ENCODE measurements at places on chromosomes 6 and 20.

DNA sequence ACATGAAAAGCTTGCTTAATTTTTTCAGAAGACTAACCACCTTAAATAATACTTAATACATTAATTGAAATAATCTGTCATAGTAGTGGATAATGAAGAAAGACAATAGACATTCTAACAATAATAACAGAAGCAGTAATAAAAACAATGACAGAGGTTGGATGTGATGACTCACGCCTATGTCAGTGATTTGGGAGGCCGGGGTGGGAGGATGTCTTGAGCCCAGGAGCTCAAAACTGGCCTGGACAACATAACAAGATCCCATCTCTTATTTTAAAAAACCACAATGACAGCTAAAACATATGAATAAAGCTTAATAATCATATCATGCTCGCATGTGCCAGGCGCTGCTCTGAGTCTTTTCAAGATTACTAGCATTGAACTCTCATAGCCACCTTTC, 105.5 kb downstream of the IPCEF1 start:
- no peak for DNase-seq

DNA sequence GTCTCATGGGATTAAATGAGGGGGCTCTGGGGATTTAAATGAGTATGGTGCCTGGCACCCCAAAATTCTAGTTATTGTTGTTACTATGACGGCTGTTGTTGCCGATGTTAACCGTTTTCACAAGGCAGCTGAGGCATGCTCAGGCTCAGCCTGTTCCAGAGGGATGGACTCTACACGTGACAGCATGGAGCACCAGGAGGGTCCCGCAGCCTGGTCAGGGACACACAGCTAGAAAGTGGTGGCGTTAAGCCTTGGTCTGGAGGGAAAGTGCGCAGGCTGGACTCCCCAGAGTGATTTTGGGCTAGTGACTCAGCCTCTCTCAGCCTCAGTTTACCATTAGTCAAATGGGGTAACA, 7.0 kb downstream of the FAM110A start:
- no peak for DNase-seq

DNA sequence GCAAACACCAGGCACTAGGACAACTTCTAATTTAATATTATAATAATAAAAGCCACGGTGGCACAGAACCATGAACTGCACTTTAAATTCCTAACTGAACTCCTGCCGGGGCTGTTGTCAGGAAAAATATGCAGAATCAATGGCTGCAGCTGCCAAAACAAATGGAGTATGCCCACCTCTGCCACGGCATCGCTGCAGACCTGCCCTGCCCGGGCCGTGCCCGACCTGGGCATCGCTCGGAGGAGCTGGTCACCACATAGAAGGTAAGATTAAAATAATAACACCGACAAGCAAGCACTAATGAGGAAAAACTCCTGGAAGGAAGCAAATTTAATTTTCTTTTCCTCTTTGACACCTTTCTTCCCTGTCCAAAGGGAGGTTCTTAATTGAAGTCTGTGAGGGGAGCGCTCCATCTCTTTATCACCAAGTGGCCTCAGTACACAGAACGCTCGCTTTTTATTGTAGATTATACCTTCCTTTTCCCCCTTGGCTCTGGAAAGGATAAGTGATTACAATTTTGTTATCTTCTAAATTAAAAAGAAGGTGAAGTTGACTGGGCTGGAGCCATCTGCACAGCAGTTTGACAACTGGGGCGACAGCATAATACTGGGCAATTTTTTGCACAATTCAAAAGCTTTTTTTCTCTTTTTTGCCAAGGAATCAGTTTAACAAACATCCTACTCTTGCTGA, 351.3 kb downstream of the ZFAND3 start:
- no peak for DNase-seq

- DNase-seq: no peak
These were observed 55.1 kb upstream of the B3GAT2 start for GRCh38 chr6:71011871-71012371.

DNA sequence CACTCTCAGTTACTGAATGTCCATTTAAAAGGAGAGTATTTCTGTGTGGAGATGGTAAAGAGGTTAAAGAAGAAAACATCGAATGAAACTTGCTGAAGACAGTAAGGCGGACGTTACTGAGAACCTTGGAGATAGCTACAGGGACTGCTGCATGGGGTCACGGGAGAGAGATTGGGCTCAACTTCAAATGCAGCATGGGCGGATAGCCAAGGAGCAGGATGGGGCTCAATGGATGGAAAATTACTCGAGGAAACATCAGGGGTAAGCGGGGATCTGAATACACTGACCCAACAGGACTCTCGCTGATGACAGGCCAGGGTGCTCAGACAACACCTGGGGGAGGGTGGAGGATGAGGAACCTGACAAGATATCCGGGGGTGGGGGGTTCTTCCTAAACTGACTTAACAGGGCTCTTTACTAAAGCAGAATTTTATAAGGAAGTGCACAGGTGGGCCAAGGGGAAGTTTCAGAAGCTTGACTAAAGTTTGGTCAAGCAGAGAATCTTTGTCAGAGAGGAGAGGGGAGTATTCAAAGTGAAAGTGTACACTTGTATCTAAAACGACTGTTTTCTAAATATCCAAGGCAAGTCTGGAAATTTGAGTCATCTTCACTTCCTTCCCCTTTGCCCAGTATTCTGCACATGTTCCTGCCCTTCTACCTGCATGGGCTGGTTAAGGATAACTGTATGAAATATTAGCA, 22.8 kb downstream of the ECT2L start:
- no peak for DNase-seq

DNA sequence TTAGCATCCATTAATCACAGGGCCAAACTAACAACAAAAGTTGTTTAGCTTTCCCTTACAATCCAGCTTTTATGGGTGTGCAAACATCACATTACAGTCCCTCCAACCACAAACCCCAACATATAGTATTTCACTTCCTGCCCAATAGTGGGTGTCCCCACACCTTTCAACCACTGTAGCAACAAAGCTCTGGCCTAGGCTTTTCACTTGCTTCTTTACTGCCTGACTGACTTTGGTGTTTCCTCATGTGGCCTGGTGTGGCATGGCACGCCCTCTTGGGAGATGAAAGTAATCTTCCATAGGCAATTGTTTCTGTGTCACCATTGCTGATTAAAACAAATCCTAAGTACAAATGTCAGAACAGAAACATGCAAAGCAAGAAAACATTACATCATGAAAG, 46.3 kb downstream of the MCM8 start:
- DNase-seq: peak; percentile 16

- peak; percentile 39 for DNase-seq
These were observed 17.4 kb downstream of the CASS4 start for GRCh38 chr20:56429502-56429901.

GRCh38 chr6:2738373-2738979, 12.2 kb downstream of the MYLK4 start:
- no peak for DNase-seq

DNA sequence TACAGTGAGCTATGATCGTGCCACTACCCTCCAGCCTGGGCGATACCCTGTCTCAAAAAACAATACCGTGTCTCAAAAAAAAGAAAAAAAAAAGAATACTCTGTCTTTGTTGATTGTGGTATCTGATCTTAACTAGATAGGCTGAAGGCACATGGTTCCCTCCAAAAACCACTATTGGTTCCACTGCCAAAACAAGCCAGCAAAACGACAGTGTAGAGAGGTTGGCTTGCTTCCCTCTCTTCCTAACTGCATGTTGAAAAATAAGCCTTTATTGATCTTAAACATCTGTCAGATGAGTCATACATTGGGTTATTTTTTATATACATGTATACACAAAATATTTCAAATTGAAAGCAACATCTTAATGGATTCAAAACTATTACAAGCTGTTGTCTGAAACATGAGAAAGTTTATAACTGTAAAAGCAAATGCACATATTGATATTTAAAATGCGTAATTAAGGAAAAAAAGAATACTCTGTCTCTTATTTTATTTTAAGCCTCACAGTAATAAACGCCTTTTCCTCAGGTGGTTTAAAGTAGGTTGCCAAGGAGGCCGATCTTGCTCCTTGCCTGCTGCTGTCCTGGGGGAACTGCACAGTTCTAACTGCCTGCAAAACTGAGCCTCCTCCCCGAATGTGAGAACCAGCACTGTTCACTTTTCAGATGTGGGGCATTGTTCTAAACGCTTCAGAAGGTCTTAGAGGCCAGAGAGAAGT, 7.0 kb upstream of the NINL start:
- no peak for DNase-seq

DNA sequence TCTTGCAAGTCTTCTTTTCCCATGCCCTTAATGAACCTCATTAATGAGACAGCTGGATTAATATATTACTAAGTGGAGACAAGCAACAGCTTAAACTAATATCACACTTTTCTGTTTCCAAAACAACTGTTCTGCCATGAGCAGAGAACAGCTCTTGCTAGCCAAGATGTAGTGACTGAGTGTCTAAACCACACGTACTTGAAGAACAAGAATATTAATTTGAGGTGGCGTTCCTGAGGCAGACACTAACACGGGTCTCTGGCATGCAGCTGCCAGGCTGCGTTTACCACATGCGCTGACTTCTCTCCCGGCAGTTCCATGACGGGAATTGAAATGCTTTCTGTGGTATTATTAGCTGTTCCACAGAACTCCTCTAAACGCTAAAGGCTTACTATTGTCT, 80.6 kb downstream of the FNDC1 start:
- DNase-seq: no peak

GRCh38 chr6:136123468-136123867, 126.6 kb downstream of the MTFR2 start:
- DNase-seq: no peak

- no peak for DNase-seq
These were observed 150.4 kb upstream of the HMGN3 start for GRCh38 chr6:79384845-79385244.

DNA sequence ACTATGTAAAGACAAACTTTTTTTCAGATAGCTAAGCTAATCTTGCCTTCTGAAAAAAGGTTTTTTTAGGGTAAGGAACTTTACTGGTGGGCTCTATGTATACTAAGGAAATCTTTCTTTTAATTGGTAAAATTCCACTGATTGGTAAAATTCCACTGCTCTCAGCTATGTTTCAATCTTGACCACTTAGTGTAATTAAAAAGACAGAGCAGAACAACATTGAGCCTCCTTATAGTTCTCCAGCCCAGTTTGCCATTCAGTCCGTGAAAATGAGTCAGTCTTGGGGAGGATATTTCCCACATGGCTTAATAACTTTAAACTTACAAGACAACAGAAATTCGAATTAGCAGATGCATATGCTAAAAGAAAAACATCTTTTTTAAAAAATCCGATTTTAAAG, 92.7 kb downstream of the EYA4 start:
- DNase-seq: no peak

GRCh38 chr20:16713066-16713465, 16.8 kb upstream of the SNRPB2 start:
- DNase-seq: no peak

DNA sequence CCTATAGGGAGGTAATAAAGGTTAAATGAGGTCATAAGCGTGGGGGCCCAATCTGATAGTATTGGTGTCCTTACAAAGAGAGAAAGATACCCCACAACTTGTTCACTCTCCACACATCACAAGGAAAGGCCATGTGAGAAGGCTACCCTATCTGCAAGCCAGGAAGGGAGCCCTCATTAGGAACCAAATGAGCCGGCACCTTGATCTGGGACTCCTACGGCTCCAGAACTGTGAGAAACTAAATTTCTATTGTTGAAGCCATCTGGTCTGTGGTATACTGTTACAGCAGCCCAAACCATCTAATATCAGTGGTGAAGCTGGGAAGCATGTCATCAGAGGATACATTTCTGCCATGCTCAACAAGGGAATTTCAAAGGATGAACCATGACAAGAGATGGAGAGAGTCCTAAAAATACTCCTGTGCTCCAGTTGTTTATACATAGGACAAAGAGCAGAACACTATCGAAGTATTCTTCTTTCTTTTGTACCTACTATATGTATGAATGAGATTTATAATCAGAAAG, 10.4 kb downstream of the COX7A2 start:
- no peak for DNase-seq

All from stimulated activated CD8-positive, alpha-beta memory T cell treated with anti-CD3 and anti-CD28 coated beads, Interleukin-12 subunit alpha, Interleukin-12 subunit beta, amount 100 ng/mL, for 4 hours (primary cell).